Spleen (tissue), 13 donors: ENCODE measurements at places on chromosomes 5 and 9. TPM values are rescaled to one million over a fixed set of nuclear protein-coding genes. Genes with fewer than 3 reads are reported as not detected.

DNA sequence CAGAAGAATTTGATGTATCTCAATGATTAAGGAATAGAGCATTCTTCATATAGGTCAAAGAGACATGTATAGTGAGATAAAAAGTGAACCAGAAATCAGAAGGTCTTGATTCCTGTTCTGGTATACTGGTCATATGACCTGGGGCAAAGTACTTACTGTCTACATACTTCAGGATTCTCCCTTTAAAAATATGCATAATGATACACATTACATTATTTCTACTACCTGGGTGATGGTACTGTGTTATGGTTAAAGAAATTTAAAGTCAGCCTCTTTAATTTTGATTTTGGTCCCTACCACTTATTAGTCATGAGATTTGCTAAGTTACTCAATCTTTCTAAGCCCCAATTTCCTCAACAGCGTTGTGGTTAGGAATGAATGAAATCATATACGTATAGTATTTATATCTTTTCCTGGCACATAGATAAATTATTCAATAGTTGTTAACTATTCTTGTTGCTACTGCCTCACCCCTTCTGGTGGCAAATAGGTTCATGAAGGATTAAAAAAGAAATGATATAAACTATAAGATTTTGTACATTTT lies 984.1 kb downstream of the TLE4 start:
- no peaks in the 10 kb centered on the region for H3K27me3 ChIP-seq
- no peaks in the 10 kb centered on the region for H3K36me3 ChIP-seq
- H3K27ac ChIP-seq, result no peak overlapping the region
- DNase-seq, result no peak
- H3K4me3 ChIP-seq, result no peak overlapping the region

- no peak overlapping the region for H3K27ac ChIP-seq
- H3K4me1 ChIP-seq, result no peaks in the 10 kb centered on the region
- DNase-seq, result no peak
- H3K4me3 ChIP-seq, result no peak overlapping the region
- peaks cover 12% of the 10 kb centered on the region for H3K27me3 ChIP-seq
Observed at GRCh38 chr5:170497311-170498038, 6.3 kb upstream of the KCNIP1 start.

- no peak for DNase-seq
- H3K4me1 ChIP-seq, result peaks cover 11% of the 10 kb centered on the region
- H3K27ac ChIP-seq, result no peak overlapping the region
- peaks cover 50% of the 10 kb centered on the region for H3K27me3 ChIP-seq
- no peaks in the 10 kb centered on the region for H3K36me3 ChIP-seq
Observed at GRCh38 chr5:45694255-45694814, 1.8 kb downstream of the HCN1 start.

The HTR1A gene
- total RNA-seq, result not detected

The SPINK6 gene
- total RNA-seq, result not detected

DNA sequence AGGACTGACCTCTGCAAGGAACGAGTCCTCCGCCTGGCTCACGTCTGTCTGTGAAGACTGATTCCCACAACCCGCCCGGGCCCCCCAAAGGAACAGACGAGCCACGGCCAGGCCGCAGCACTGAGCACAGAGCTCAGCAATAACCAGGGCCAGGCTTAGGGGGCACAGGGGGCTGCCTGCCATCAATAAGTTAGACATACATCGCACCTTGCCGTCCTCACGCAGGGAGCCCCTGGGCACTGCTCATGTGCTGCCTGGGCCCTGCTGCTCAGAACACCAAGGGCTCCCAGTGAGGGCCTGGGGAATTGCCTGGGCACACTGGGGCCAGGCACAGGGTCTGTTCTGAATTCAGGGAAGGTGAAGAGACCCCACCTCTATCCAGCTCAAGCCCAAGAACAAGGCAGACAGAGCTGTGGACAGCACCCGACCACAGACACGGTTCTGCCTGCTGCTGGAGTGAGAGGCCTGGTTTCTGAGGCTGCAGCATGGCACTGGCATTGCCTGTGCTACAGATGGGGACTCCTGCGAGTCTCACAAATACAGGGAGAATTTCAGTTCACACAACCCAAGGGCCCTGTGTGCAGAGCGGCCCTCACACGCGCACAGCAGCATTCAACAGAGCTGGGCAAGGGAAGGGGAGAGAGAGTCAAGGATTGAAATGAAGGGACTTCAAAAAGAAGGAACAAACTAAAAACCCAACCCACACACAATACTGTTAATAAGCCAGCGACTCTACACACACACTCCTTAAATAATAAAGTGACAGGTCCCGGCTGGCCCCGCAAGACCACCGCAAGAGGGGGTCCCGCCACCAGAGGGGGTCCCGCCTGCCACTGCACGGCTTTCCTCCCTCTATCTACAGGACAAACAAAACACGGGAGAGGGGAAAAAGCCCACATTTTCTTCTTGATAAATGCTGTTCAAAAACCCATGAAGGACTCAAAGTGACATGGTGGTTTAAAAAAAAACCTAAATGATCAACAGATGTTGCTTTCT lies 32.0 kb downstream of the PRRT1B start:
- peaks cover 22% of the 10 kb centered on the region for H3K4me1 ChIP-seq
- H3K36me3 ChIP-seq, result peaks cover 52% of the 10 kb centered on the region
- H3K27me3 ChIP-seq, result no peaks in the 10 kb centered on the region
- DNase-seq, result no peak
- no peak overlapping the region for H3K4me3 ChIP-seq

- DNase-seq, result peak; percentile 91
- no peaks in the 10 kb centered on the region for H3K27me3 ChIP-seq
- H3K4me1 ChIP-seq, result peaks cover 68% of the 10 kb centered on the region
- peaks cover 8% of the 10 kb centered on the region for H3K36me3 ChIP-seq
Observed at GRCh38 chr5:179805529-179806249, 977 bp downstream of the MGAT4B start.

GRCh38 chr5:169286572-169287300 lies 14.2 kb downstream of the SLIT3 start:
- no peak for DNase-seq
- H3K4me3 ChIP-seq, result no peak overlapping the region
- no peaks in the 10 kb centered on the region for H3K4me1 ChIP-seq
- no peaks in the 10 kb centered on the region for H3K36me3 ChIP-seq

DNA sequence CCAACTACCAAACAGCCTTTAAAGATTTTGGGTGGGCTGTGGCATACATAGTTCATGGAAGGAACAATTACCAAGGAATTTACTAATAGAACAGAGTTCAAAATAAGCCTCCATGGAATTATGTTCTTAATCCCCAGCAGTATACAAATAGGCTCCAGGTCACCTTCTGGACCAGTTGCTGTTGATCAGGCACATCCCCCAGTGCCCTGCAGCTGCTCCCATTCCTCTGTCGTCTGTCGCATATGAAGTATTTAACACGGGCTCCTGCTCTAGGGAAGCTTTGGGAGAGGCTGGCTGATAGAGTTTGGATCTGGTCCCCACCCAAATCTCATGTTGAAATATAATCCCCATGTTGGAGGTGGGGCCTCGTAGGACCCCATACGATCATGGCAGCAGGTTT lies 17.8 kb downstream of the SHC3 start:
- H3K36me3 ChIP-seq, result no peaks in the 10 kb centered on the region
- no peak overlapping the region for H3K27ac ChIP-seq
- no peak overlapping the region for H3K4me3 ChIP-seq
- peaks cover 12% of the 10 kb centered on the region for H3K27me3 ChIP-seq

DNA sequence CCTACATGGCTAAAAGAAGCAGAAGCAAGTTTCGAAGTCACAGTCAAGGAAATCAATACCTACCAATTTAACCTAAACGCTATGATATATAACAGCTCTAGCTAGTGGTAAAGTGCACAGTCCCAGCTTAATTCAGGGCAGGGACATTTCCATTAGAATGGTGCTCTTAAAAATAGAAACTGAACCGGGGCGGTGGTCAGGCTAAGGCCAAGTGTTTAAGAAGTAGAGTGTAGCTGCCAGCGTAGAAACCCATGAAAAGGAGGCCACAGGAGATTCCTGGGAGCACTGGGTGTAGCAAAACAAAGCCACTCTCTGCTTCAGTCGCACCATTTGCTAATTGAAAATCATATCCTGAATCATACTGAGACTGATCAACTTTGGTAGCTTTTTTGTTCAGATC lies 28.8 kb downstream of the PPIC start:
- H3K27me3 ChIP-seq, result no peaks in the 10 kb centered on the region
- no peaks in the 10 kb centered on the region for H3K36me3 ChIP-seq
- no peaks in the 10 kb centered on the region for H3K4me1 ChIP-seq
- H3K27ac ChIP-seq, result no peak overlapping the region
- no peak for DNase-seq
- no peak overlapping the region for H3K4me3 ChIP-seq

GRCh38 chr5:58019614-58020013 lies 440.3 kb downstream of the PLK2 start:
- no peak overlapping the region for H3K4me3 ChIP-seq
- H3K27ac ChIP-seq, result no peak overlapping the region
- H3K36me3 ChIP-seq, result no peaks in the 10 kb centered on the region
- H3K27me3 ChIP-seq, result no peaks in the 10 kb centered on the region
- peak; percentile 76 for DNase-seq
- no peaks in the 10 kb centered on the region for H3K4me1 ChIP-seq

GRCh38 chr9:129696944-129697655 lies 31.7 kb downstream of the PRRX2 start:
- peaks cover 26% of the 10 kb centered on the region for H3K27me3 ChIP-seq
- H3K36me3 ChIP-seq, result no peaks in the 10 kb centered on the region
- no peak overlapping the region for H3K27ac ChIP-seq
- no peak overlapping the region for H3K4me3 ChIP-seq
- no peaks in the 10 kb centered on the region for H3K4me1 ChIP-seq

The TMC1 gene
- not detected for total RNA-seq

DNA sequence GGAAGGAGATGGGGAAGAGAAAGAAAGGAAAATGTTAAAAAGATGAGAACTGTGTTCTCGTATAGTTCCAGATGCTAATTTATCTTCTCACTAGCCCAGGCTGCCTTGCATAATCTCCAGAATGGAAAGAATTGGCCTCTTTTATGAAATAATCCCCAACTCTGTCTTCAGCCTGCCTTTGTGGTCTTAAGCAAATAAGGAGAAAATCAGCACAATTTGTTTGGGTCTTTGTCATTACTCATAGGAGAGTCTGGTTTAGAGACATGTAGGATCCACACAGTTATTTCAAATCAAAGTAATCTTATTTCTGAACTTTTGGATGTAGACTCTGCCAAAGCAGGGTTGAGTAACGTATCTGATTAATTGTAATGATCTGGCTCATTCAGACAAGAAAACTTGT lies 50.7 kb upstream of the CAMK4 start:
- H3K36me3 ChIP-seq, result no peaks in the 10 kb centered on the region
- no peaks in the 10 kb centered on the region for H3K27me3 ChIP-seq
- no peak for DNase-seq
- no peak overlapping the region for H3K4me3 ChIP-seq

DNA sequence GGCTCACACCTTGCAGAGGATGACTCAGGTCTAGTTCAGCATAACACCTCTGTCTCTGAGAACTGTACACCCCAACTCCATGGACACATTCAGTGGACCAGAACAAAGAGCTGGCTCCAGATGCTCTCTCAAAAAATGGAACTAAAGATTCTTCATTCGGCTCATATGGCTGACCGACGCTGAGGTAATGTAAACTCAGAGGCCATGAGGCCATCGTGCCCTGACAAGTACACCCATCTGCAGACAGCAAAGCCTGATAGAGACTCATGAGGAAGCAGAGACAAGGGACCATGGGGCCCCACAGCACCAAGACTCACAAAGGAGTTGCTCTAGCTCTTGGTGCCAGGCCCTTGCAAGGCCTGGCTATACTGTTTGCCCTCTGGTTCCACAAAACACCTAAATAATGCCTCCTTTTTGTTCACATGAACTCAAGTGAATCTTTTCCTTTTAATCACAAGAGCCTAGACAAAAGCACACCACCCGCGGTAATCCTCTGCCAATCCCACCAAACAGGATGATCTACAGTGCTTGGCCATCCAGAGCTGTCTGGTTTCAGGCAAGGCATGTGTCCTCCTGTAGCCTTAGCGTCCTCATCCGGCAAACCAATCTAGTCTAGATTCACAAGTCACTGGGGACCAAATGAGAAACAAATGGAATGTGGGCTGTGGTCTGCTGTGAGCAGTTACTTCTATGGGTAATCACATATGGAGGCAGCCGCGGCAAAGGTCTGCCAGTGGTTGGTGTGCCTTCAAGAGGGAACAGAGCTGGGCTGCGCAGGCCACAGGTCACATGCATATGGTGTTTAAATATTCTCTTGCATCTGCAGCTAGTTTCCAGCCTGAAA lies 22.7 kb downstream of the MED27 start:
- H3K27me3 ChIP-seq, result no peaks in the 10 kb centered on the region
- H3K27ac ChIP-seq, result no peak overlapping the region
- DNase-seq, result no peak

GRCh38 chr5:142615948-142616347 lies 69.9 kb downstream of the FGF1 start:
- peaks cover 12% of the 10 kb centered on the region for H3K27me3 ChIP-seq
- H3K36me3 ChIP-seq, result no peaks in the 10 kb centered on the region
- no peak for DNase-seq
- no peak overlapping the region for H3K4me3 ChIP-seq
- no peaks in the 10 kb centered on the region for H3K4me1 ChIP-seq

The CSF2 gene
- not detected for total RNA-seq

The BRD8 gene
- total RNA-seq, result 54.4 TPM

- peak; percentile 76 for DNase-seq
- no peak overlapping the region for H3K27ac ChIP-seq
- no peaks in the 10 kb centered on the region for H3K27me3 ChIP-seq
- H3K36me3 ChIP-seq, result no peaks in the 10 kb centered on the region
- no peak overlapping the region for H3K4me3 ChIP-seq
Observed at GRCh38 chr5:158511454-158511853, 588.3 kb downstream of the EBF1 start.

The SPINK13 gene
- total RNA-seq, result not detected

The RBM27 gene
- 18.7 TPM for total RNA-seq

DNA sequence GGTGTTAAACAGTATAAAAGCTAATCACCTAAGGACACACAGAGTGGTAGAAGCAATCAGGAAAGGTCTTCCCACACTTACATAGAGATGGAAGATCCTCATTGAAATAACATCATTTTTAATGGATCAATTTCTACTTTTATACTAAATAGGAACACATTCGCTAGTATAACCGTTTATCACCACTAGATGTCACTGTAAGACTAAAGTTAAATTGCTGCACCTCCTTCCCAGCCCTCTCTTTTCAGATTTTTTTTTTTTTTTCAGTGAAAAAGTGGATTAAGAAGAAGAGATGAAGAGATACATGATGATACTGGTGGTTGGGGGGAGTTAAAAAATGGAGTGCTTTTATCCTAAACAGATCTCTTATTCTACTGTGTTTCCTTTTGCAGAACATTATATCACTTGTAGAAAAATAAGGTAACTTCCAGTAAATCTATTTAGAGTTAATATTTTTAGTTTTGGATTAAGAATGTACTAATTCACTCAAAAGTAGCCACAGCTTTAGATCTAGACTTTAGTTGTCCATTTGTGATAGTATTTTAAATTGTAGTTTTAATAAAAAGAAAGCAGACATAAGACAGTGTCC lies 116.9 kb upstream of the ARRDC3 start:
- H3K36me3 ChIP-seq, result no peaks in the 10 kb centered on the region
- H3K4me1 ChIP-seq, result no peaks in the 10 kb centered on the region
- no peaks in the 10 kb centered on the region for H3K27me3 ChIP-seq

DNA sequence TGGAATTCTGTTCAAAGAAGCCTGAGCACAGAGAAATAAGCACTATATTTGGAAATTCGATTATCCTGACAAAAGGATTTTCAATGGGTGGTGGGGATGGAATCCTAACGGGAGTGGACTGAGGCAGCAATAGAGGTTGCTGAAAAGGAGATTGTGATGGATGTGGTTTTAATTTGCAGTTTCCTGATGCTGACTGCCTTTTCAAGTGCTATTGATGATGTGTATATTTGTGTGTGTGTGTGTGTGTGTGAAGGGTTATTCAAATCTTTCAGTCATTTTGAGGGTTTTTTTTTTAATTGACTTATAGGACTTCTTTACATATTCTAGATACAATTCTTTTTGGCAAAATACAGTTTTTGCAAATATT lies 614.5 kb downstream of the HINT1 start:
- H3K27me3 ChIP-seq, result no peaks in the 10 kb centered on the region
- DNase-seq, result no peak
- H3K27ac ChIP-seq, result no peak overlapping the region
- H3K4me3 ChIP-seq, result no peak overlapping the region
- H3K4me1 ChIP-seq, result no peaks in the 10 kb centered on the region
- no peaks in the 10 kb centered on the region for H3K36me3 ChIP-seq
